ENCODE measurements at places on chromosomes 16 and 17. TPM values are rescaled to one million over a fixed set of nuclear protein-coding genes. Genes with fewer than 3 reads are reported as not detected.

DNA sequence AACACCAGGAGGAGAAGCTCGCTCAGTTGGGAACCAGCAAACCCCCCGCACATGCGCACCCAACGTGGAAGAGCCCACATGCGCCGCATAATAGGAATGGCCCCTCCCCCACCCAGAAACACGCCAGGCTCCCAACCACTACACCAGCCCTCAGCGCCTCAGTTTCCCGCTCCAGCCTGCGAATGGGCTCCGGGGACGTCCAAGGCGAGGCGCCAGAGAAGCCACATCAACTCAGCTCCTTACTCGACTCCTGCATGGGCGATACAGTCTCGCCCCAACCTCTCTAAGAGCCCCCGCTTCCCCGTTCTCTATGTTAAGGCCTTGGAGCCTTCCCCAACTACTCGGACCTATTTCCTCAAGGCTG is 504 bp downstream of the SRSF1 start:
- DNase-seq: peak; percentile 73

DNA sequence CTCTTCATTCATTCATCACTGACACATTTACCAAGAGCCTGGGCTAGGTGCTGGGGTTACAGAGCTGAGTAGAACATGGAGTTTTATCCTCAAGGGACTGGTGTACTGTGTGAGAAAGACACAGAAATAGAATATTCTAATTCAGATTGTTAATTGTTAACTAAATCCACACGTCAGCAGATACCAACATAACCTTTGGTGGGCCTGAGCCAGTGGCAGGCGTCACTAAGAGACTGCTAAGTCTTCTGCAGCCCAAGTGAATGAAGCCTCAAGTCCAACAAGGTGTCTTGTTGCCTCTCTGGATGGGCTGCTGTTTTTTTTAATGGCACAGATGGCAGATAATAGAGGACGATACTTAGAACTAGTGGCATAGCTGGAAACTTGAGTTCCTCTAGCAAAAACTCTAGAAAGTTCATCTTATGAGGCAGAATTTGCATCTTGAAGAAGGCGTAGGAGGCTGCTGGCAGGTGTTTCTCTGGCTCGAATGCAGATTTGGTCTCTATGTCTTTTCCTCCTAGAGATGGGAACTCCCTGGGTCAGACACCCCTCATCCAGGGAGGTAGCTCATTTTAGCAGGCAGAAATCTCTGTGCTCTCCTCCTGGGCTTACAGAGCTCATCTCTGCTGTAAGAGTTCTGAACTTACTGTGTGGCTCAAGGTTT is 179.5 kb downstream of the NTN1 start:
- DNase-seq: no peak

DNA sequence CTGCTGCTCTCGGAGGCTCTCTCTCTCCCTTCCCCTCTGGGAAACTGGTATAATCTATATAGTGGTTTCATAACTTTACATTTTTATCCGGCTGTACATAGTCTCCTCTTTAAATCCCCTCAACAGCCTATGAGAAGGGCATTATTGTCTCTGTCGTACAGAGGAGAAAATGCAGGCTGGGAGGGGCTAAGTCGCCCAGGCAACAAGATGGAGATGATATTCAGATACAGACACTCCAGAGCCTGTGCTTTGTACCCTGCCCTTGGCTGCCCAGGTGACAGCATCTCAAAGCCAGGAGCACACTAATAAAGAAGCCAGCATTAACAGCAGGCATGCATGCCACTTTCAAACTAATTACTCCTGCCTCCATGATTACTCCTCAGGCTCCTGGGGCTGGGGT is 4.7 kb upstream of the EIF1 start:
- DNase-seq: no peak

GRCh38 chr16:17205279-17206211 is 265.2 kb downstream of the XYLT1 start:
- DNase-seq: no peak

- DNase-seq: no peak
These were observed 24.3 kb downstream of the TK2 start for GRCh38 chr16:66525396-66526180.

Gene SPATA22
- not detected for total RNA-seq

DNA sequence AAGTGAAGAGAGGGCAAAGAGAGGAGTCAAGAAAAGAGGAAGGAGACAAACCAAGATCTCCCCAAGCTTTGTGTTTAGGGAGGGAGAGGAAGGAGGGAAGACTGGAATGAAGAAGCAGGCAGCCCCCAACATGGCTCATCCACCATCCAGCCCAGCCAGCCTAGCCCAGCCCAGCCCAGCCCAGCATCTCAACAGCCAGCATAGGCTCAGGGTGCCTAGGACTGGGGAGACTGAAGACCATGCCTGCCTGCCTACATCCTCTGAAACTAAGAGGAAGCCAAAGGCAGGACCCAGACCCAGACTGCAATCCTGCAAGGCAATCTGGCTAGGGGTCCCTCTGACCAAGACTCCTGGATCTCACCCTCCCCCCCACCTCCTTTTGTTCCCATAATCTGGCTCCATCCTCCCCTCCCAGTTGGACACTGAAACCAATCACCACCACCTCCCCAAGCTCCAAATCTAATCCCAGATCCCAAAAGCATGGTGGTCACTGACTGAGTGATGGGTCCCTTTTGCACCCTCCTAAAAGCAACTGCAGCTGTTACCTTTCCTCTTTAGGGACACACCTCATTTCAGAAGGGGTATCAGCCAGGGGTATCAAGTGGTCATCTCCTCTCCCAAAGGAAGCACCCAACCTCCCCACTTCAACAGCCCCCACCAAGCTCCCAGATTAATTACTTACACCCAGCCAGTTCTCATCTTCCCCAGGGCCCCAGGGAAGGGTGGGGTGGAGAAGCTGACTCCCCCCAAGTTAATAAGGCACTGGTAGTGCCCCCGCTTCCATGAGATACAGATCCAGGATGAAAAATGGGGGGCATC is 1.2 kb downstream of the HDAC5 start:
- DNase-seq: no peak

Gene ODAD4
- 0.79 TPM for total RNA-seq

GRCh38 chr16:64751906-64752305 is 370.0 kb downstream of the CDH11 start:
- no peak for DNase-seq

DNA sequence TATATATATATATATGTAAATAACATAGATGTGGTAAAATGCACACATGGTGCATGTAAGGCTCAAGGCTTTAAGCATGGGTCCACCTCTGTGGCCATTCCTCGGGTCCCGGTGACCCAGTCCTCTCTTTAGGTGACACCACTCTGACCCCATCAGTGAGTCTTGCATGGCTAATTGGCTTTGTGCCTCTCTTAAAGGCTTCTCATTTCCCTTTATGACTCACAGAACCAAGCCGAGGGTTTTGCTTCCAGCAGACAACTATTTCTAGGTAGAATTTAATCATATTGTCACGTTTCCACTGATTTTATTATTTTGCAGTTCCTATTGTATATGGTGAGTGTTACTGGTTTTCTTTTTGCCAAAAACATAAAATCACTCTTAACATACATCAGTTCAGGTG is 59.7 kb downstream of the PLCG2 start:
- no peak for DNase-seq

Data from activated naive CD4-positive, alpha-beta T cell treated with anti-CD3 and anti-CD28 coated beads for 36 hours (primary cell).